ENCODE measurements at places on chromosomes 7 and 10.

DNA sequence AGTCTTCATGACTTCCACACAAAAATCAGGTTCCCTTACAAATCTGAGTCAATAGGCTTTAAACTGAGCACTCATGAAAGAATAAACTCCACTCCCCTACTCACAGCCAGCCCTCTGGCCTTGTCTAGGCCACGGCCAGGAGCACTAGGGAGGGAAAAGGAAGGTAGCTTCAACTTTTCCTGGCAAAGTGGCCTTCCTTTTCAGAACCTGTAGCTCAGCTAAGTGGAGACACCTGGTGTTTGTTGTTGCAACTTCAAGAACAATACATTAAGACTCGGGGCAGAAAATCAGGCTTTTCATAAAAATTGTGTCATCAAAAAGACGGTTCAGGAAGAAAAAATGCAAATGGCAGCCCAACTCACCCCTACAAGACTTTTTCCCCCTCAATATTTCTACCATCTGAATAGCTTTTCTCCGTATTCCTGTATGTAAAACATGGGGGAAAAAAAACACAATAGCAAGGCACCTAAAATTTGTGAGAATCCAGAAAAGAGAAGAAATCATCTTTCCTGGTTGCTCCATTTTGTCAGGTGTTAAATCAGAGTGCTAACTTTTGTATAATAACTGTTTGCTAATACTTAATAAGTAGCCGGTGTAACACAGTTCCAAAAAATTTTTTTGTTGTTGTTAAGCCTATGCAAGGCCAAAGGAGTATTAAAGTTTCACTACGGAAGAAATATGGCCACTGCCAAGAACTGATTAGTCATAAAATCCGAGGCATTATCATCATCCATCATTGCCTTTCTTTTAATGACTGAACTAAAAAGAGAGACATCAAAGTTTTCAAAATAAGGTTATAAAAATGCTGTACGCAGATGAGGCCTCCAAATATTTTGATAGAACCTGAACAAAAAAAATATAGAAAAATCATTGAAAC lies 66.2 kb upstream of the ARID5B start:
- no peak for DNase-seq

DNA sequence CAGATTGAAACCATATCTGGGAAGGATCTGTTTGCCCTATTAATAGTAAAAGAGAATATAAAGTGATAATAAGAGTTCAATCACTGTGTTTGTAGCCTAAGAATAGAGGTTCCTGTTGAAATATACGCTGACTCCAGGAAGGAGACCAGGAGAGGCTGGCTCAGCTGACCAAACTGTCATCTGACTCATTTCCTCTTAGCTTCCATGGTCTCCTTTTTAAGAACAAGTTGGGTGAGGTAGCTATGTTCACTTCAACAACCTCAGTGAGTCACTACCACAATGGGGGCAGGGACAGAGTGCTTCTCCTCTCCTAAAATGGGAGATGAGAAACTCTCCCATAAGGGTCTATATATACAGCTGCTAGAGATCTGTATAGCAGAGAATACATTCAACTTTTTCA lies 543.3 kb downstream of the CALN1 start:
- DNase-seq, result peak; percentile 79

- DNase-seq, result no peak
Observed at GRCh38 chr7:134599371-134599770, 47.3 kb upstream of the BPGM start.

DNA sequence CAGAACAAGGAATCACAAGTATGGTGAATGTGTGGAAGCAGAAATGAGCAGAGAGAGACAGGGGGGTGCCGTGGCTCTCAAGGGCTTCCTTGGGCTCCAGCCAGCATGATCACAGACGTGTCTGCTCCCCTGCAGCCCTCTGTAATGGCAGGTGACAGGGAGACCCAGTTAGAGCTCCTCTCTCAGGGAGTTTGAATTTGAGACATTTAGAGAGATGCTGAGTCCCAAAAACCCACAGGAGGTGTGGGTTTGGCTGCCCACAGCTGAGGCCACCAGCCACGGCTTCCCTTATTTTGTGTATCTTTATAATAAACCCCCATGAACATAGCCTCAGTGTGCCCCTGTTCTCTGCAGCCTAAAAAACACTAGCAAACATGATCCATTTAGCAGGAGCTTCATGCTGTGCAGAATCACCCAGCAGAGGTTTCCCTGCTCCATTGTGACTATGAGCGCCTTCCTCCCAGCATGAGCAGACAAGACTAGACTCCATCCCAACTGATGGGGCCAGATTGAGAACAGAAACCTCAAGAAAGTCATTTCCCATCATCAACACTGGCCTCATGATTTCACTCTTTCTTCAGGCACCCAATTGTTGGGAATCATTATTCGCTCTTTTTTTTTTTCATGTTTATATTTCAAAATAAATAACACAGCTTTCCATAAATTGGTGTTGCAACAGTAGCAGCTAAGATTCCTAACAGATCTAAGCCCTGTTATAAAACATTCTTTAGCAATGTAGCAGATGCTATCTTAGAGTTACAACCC lies 13.4 kb downstream of the NOD1 start:
- peak; percentile 54 for DNase-seq

DNA sequence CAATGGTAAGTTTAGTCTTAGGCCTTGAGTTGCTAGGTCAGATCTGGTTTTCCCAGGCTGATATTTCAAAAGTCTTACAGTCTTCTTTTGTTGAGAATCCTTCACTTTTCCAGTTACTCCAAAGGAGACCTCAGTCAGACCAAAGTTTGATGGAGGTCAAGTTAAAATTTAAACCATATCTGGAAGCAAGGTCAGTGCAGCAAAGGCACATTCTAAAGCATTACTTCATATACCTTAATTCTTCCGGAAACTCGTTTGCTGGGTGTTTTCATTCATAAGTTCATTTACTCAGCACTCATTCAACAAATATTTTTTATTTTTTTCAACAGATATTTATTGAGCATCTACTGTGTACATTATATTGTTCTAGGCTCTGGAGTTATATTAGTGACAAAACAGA lies 403.0 kb upstream of the LRGUK start:
- DNase-seq, result no peak

GRCh38 chr7:112238852-112239610 lies 32.5 kb downstream of the ZNF277 start:
- no peak for DNase-seq

GRCh38 chr7:112452102-112452888 lies 2.0 kb downstream of the IFRD1 start:
- no peak for DNase-seq

- DNase-seq, result no peak
Observed at GRCh38 chr10:120183546-120183945, 273.5 kb upstream of the PLPP4 start.

DNA sequence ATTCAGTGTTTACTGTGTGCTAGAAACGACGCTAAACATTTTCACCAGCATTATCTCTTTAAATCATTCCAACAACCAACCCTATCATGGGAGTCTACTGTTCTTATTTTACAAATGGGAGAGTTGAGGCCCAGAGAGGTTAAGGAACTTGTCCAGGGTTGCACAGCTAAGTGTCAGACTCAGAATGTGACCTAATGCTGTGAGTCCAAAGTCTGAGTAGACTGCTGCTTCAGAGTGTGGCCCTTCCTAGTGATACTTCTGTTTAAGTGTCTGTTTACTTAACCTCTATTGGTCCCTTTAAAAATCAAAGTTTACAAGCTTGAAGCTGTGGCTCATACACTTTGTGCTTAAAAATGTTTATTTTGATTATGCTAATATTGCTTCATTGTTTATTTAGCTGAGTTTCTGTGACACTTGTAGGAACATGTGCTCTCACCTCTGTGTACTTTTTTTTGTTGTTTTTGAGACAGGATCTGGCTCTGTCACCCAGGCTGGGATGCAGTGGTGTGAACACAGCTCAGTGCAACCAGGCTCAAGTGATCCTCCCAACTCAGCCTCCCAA lies 84.4 kb upstream of the SYPL1 start:
- DNase-seq, result no peak

DNA sequence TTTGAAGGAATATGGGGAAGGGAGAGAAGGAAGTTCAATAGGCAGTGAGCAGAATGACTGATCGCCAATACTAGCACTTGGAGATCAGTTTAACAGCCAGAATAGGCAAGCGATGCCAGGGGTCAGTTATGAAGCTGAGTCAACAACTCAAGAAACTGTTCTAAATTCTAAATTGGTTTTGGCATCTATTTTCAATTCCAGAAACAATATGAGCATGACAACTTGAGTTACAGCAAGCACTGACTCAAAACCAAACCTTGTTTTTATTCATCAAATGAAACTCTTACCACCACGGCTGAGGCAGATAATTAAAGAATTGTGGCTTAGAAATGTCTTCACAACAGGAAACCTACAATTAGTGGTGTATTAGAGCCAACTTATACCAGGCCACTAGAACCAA lies 180.5 kb upstream of the ASAH2 start:
- DNase-seq, result peak; percentile 42

- no peak for DNase-seq
Observed at GRCh38 chr7:1623810-1624209, 46.3 kb upstream of the ELFN1 start.
